ENCODE measurements at places on chromosomes 13 and 19.

DNA sequence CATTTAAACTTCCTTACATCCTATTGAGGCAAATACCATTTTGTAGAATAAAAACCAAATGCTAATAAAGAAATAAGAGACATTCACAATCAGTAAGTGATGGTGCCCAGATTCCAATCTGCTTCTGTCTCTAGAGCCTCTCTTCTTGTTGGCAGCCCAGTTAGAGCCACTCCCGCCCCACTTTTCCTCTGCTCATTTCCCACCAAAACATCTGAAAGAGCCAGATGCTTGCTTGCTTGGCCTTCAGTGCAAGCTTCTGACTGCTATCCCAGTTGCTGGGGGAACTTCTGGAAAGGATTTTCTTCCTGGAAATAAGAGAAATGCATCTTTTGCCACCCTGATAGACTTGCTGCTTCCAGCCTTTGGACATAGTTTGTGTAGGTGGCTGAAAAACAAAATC, 12.9 kb downstream of the FRY start:
- no peak for DNase-seq

- DNase-seq: no peak
Observed at GRCh38 chr13:42753697-42754096, 27.7 kb upstream of the FAM216B start.

GRCh38 chr13:108226184-108226583, 8.0 kb downstream of the ABHD13 start:
- DNase-seq: no peak

DNA sequence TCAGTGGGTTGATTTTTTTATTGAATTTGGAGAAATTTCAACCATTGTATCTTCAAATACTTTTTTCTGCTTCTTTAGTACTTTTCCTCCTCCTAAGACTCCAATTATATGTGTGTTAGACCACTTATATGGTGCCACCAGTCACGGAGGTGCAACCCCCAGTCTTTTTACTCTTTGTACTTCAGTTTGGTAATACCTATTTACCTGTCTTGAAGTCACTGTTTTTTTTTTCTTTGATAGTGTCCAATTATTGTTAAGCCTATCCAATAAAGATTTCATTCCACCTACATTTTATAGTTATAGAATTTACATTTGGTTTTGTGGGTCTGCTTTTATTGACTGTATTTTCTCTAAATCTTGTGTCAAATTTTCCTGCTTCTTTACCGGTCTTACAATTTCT, 14.9 kb downstream of the ZNF283 start:
- DNase-seq: no peak

- DNase-seq: peak; percentile 54
Observed at GRCh38 chr13:62357887-62358645, 942.4 kb upstream of the PCDH20 start.

GRCh38 chr13:85089186-85089585, 710.0 kb downstream of the SLITRK6 start:
- DNase-seq: no peak

- no peak for DNase-seq
Observed at GRCh38 chr19:53165691-53166091, 6.8 kb upstream of the ZNF347 start.

- peak; percentile 75 for DNase-seq
Observed at GRCh38 chr13:65907666-65908525, 1322.2 kb downstream of the PCDH9 start.

DNA sequence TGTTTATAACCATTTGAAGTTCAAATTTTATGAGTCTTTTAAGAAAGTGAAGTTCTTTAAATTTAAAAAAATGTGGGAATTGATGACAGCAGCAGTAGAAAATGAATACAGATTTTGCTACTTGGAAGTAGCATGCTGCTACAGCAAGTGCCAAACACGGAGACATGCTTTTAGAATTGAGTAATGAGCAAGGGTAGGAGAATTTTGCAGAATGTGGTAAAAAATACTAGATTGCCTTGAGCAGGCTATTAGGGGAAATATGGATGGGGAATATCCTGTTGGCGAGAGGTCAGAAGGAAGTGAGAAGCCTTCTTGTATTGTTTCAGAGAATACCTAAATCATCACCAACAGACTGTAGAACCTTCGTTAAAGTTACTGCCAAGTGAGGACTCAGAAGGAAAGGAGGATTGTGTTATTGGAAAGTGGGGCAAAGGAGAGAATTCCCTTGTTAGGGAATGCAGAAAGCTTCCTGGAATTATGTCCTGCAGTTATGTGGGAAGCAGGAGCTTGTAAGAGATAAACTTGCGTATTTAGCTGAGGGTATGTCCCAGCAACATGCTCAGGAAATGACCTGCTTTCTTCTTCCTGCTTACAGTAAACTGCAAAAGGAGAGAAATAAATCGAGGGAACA, 32.4 kb upstream of the OXGR1 start:
- DNase-seq: no peak

DNA sequence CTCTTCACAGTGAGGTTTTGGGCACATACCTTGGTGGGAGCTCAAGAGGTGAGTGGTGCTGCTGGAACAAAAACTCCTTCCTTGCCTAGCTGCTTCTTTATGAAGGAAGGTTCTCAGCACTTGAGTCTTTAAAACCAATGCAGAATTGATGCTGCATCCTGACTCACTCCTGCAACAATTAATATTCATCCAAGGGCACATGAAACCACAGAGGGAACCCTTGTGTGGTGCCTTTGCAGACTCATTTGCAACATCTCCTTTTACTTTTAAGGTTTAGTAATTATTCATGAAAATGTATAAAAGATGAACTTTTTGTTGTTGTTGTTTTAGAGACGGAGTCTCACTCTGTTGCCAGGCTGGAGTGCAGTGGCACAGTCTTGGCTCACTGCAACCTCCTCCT, 30.1 kb downstream of the OPA3 start:
- no peak for DNase-seq

- DNase-seq: no peak
Observed at GRCh38 chr13:107822006-107822405, 393.3 kb downstream of the LIG4 start.

DNA sequence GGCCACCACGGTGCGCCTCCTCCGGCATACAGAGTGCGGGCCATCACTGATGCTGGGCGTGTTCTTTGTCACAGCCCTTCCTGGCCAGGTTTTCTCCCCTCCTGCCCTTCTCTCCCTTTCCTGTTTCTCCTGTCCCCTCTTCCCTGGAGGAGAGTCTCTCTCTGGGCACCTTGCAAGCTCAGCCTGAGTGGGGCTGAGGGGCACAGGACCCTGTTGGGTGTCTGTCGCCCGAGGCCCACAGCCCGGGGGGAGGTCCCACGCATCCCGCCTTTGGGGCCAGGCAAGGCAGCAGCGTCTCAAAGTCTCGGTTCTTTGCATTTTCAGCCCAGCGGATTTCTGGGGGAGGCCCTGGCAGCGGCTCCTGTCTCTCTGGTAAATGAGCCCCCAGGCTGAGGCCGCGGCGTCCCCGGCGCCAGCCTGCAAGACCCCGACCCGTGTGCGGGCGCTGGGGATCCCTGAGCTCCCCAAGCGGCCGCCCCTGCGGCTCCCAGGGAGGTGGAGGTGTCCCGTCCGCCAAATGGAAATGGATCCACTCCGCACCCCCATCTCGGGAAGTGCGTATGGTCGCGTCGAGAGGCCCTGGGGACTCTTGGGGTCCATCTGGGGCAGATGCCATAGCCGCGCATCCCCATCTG, 47.2 kb downstream of the COMP start:
- DNase-seq: no peak

GRCh38 chr19:19554074-19555023, 16.3 kb downstream of the CILP2 start:
- peak; percentile 29 for DNase-seq

DNA sequence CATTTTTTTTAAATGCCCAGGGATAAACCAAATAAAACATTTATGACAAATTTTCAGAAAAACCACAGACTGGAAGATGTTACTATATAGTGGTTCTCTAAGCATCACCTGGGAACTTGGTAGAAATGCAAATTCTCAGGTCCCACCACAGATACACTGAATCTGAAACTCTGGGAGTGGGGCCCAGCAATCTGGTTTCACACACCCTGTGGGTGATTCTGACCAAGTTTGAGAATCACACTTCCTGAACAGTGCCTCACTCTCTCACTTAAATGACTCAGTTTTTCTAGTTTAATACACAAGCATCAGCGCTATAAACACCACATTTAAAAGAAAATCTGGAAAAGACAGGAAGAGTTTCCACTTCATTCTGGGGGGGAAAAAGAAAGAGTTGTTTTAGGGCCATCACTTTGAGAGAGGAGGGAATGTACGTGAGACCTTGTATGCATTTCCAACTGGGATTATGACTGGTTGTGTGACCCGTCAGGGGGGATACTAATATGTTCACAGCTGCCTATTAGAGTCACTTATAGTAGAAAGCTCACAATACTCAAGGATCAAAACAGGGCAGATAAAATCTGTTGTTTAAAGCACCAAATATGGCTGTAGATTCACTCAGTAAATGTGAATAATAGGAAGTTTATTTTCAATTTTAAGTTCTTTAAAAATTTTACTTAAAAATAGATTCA, 567.7 kb downstream of the GPC6 start:
- no peak for DNase-seq

- no peak for DNase-seq
Observed at GRCh38 chr13:31663880-31664585, 75.3 kb upstream of the RXFP2 start.

DNA sequence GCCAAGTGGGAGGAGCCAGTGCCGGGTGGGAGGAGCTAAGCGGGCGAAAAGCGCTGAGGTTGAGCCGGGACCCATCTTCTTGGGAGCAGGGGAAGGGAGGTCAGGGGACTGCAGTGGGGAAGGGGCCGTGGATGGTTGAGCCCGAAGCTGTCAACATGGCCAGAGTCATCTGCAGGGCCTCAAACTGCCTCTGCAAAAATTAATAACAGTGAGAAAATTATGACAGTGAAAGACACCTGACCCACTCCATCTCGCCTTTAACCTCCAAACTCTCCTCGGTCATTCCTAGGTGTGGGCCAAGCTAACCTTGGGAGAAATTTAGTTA, 30.1 kb downstream of the ZNF557 start:
- DNase-seq: no peak

DNA sequence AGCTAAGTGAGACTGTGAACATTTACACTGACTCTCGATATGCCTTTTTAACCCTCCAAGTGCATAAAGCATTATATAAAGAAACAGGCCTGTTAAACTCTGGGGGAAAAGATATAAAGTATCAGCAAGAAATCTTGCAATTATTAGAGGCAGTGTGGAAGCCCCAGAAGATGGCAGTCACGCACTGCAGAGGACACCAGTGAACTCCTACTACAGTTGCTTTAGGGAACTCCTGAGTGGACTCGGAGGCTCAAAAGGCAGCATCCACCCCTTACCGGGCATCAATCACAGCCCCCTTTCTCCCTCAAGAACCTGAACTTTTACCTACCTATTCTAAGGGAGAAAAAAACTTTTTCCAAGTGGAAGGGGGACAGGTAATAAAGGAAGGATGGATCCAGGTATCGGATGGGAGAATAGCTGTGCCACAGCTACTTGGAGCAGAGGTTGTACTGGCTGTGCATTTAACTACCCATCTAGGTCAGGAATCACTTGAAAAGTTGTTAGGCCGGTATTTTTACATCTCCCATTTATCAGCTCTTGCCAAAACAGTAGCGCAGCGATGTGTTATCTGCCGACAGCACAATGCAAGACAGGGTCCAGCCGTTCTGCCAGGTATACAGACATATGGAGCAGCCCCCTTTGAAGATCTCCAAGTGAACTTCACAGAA, 80.1 kb downstream of the ZNF486 start:
- peak; percentile 36 for DNase-seq

- peak; percentile 62 for DNase-seq
Observed at GRCh38 chr19:46944918-46945628, 74.6 kb upstream of the NPAS1 start.

DNA sequence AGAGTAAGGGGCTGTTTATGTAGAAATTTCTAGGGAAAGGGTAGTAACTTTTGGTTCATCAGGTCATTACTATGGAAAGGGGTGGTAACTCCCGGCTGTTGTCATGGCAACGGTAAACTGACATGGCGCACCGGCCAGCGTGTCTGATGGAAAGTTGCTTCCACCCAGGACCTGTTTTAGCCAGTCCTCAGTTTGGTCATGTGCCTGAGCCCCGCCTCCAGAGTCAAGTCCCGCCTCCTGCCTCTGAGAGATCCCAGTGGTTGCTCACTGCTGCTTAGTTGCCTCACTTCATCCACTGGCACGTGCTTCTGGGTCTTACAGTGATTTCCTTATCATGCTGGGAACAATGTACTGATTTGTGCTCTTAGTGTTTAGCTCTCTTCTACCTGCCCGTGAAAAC, 455.2 kb upstream of the ZNF507 start:
- DNase-seq: no peak

- no peak for DNase-seq
Observed at GRCh38 chr13:79429309-79429708, 23.3 kb upstream of the RBM26 start.

- DNase-seq: no peak
Observed at GRCh38 chr13:35898041-35898440, 233.1 kb downstream of the DCLK1 start.

- DNase-seq: no peak
Observed at GRCh38 chr19:3556423-3556977, 886 bp downstream of the MFSD12 start.

GRCh38 chr19:1632462-1633268, 19.8 kb downstream of the TCF3 start:
- DNase-seq: no peak

- peak; percentile 58 for DNase-seq
Observed at GRCh38 chr19:40366697-40367561, 18.4 kb downstream of the PLD3 start.

DNA sequence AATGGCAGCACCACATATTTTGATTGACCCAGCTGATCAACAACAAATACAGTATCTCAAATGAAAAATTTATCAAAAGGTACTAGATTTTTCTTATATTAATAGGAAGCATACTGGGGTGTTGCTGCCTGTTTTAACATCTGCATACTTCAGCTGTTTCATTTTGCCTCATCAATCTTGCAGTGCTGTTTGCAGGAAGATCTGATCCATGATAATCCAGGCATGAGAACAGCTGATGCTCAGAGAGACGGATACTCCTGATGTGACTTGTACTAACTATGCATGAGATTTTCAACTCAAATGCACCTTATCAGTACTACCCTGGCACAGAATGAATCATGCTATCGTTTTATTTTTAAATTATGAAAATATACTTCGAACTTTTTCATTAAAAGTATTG, 2136.8 kb downstream of the PCDH9 start:
- no peak for DNase-seq

DNA sequence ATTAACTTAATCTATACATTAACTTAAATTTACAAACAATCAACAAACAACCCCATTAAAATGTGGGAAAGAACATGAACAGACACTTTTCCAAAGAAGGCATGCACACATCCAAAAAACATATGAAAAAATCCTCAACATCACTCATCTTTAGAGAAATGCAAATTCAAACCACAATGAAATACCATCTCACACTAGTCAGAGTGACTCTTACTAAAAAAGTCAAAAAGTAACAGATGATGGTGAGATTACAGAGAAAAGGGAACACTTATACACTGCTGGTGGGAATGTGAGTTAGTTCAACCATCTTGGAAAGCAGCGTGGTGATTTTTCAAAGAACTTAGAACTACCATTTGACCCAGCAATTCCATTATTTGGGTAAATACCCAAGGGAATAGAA, 759.2 kb upstream of the SLITRK1 start:
- DNase-seq: peak; percentile 41

All from iris pigment epithelial cell (primary cell).